ENCODE measurements at places on chromosomes 13 and 19.

DNA sequence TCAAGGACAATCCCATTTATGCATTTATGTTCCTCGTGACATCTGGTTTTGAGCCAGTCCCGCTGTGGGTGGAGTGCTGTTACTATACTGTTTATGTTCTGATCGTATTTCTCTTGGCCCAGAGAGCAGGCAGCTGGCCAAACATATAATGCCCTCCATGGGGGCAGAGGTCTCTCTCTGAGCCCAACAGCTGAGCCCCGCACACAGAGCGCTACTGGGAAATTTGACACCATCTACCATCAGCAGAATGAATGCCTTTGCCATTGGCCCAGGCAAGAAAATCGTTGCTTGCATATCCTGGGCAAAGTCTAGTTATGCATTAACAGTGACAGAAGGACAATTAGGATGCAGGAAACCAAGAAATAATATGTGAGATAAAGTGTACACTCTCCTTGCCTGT lies 126.8 kb upstream of the CACNA1A start:
- DNase-seq = peak; percentile 87

DNA sequence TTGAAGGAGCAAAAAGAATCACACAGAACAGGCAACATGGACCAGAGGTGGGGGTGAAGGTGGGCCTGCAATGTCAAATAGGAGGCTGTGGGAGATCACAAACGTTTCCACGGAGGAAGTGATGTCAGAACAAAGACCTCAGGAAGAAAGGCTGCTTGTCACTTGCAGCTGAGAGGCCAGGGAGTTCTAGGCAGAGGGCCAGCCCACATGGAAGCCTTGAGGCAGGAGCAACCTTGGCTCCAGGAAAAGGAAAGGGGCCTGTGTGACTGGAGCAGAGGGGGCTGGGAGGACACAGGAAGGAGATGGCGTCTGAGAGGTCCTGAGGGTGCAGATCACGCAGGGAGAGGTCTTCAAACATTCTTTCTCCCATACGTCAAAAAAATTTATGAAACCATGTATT lies 16.3 kb downstream of the ZNF160 start:
- DNase-seq = peak; percentile 48

GRCh38 chr19:17091758-17092333 lies 16.3 kb downstream of the MYO9B start:
- no peak for DNase-seq

GRCh38 chr13:91304741-91305140 lies 42.7 kb upstream of the MIR17HG start:
- DNase-seq = peak; percentile 28

DNA sequence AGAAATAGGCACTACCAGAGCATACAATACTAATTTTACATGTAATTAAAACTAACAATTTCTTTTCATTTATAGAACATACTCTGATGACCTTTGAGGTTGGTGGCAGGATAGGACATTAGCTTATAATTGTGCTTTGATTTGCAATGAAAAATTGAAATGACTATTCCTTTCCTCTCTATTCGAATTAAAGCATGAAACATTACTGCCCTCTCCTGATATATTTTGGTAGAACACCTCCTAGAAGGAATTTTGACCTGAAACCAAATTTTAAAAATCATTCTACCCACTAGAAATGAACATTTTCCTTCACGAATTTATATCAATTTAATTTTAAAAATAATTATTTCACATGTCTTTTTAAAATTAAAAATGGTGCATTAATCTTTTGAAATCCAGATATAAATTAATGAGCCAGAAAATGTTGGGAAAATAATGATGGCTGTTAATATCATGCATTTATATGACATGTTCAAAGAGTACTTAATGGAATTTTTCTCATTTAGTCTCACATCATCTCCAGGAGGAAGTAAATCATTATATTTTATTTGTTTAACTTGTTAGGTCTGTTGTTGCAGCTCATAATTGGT lies 556.3 kb upstream of the ARGLU1 start:
- no peak for DNase-seq

- no peak for DNase-seq
Observed at GRCh38 chr19:1997353-1998233, 17.9 kb downstream of the BTBD2 start.

DNA sequence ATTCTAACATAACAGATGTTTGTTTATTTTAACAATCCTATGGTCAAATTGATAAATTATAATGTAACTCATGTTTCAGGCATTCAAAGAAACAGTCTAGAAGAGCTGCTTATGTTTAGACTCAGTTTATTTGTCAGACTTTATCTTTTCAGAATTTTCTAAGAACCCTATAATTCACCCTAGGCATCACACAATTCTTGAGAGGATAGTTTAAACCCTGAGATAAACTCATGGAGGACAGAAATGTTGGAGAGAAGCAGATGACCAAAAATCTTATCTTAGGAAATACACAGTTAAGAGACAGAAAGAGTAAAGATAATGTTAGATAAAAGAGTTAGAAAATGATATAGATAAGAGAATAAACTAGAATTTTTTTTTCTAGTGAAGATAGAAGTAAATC lies 1185.7 kb upstream of the SLC10A2 start:
- no peak for DNase-seq

DNA sequence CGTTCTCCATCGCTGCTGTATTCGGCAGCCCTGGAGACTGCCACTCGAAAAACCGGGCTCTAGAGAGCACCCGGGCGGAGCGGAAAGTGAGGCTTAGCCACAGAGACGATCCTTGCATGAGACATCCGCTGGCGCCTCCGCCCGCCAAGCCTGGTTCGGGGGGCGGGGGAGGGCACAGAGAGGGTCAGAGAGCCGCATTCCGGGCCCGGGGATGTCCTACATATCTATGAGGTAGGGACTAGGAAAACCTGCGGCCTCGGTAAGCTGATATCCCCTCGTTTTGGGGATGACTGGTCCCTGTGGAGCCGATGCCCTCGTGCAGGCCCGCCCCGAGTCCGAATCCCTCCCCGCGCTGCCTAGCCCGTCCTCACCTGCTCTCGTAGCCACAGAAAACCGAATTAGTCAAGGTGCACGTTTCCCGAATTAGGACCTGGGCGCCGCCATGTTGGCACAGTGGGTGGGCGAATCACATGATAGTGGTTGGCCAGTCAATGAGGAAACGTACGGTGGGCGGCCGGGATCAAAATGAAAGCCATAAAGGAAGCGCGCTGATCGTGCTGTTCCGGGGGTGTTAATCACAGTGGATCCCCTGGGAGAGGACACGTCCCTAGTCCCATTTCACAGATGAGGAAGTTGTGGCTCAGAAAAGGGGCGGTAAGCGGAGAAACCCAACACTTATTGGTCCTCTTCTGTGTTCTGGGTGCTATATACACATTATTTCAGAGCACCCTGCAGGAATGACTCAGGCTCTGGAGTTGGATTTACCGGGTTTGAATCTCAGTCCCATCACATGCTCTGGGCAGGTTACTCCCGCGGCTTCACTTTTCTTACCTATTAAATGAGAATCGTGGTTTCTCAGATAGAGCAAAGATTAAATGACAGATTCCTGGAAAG lies at the start of gene TRMT1:
Gene TRMT1, minus strand, starts transcription at position 459 of the 894 bp plus-strand sequence. Its CDS starts 341 bp downstream, at position 118.
- DNase-seq = peak; percentile 93

DNA sequence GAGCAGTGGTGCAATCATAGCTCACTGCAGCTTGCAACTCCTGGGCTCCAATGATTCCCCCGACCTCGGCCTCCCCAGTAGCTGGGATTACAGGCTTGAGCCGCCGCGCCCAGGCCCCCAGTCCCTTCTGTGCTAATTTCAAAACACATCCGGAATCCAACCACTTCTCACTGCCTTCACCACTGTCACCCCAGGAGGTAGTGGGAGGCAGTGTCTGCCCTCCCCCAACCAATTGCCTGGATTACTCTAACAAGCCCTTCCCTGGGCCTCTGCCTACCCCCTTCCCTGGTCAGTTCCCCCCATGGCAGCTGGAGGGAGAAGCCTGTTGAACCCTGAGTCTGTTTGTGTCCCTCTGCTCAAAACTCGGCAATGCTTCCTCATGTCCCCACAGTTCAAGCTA lies 2.3 kb downstream of the PRAM1 start:
- no peak for DNase-seq

DNA sequence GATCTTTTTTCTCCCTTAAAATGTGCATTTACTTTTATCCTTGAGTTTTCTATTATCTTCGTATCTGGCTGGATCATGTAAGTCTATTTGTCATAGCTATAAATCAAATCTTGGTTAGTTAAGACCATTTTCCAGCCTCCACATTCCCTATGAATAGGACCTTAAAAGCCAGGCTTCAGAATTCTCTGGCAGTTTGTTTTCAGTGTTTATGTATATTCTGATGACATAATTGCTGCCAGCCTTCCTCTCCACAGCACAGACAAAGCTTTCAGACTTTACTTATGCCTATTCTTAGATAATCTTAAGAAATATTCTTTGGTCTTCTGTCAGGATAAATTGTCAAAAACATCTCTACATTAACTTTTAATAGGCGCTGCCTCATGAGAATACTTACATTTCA lies 870.8 kb upstream of the SPRY2 start:
- no peak for DNase-seq

DNA sequence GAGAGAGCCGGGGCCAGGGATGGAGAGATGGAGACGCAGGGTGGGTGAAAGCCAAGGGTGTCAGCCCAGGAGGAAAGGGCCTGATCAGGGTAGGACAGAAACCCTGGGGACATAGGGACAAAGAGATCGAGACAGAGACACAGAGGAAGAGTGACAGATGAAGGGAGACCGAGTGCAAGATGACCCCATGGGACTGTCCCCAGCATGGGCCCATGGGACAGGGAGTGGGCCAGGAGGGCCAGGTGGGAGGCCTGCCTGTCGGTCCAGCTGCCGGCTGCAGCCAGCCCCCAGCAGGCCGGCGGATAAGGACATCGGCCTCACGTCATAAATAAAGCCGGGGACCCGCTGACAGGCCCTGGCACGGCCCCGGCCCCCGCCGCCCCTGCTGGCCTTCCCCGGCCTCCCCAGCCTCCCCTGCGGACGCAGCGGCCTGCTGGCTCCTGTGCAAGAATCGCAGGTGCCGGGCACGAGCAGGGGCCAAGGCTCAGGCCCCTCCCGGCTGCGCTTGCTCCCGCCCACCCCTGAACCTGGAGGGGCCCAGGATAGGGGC lies 6.3 kb downstream of the REX1BD start:
- DNase-seq = peak; percentile 66

- no peak for DNase-seq
Observed at GRCh38 chr19:37635076-37636056, 19.9 kb downstream of the ZFP30 start.

DNA sequence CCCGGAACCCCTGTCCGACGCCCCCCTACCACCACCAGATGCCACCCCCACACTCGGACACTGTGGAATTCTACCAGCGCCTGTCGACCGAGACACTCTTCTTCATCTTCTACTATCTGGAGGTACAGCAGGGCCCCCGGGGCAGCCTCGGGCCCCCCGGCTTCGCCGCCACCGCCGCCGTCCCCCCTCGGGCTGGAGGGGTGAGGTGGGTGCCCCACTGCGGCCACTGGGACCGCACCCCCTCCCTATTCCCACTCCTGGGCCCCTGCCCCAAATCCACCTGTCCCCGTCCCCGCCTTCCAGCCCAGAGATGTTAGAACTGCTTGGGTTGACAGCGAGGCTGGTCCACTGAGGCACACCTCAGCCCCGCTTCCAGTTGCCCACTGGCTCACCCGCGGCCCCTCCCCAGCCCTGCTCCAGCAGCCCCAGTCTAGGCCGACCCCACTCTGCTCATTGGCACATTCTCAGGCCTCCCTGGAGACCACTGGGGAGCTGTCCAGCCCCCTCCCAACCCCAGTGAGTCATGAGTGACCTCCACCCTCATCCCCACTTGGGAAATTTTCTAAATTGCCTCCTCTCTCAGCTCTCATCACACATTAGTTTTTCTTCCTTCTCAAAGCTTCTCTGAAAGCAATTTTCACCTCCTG lies 6.5 kb downstream of the LENG1 start:
- no peak for DNase-seq

DNA sequence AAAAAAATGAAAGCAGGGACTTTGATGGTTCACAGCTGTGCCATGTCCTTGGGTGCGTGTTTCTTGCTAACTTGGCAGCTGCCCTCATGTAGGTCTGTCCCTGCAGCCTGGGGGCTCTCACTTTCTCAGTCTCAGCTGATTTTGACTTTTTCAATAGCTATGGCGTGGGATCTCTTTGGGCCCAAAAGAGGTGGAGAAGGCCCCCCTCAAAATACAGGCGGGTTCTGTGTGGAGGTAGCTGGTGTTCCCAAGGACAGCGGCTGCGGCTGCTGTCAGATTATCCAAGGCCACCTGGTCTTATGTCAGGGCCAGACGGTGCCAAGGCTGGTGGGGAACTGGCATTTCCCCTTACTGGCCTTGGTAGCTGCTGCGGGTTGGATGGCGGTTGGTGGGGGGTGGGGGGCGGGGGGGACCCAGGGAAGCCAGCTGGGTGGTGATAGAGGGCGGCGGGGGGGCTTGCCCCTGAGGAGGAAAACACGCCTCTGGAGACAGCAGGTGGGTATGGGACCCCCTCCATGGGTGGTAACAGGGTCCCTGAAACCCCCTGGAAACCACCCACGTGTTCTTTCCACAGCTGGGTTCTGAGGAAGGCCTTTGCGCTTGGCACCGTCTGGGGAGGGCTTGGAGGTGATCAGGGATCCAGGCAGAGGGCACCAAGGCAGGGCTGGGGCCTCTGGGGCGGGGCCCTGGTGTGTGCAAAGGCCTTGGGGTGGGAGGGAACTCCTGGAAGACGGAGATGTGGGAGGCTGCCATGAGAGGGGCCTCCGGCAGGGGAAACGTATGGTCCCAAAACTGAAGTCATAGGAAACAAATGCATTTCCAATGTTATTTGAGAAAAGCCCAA lies 4.1 kb downstream of the TIMM13 start:
- DNase-seq = no peak

- no peak for DNase-seq
Observed at GRCh38 chr13:46361276-46361934, 25.6 kb downstream of the RUBCNL start.

- DNase-seq = peak; percentile 97
Observed at GRCh38 chr13:57629821-57630235, 1.7 kb upstream of the PCDH17 start.

DNA sequence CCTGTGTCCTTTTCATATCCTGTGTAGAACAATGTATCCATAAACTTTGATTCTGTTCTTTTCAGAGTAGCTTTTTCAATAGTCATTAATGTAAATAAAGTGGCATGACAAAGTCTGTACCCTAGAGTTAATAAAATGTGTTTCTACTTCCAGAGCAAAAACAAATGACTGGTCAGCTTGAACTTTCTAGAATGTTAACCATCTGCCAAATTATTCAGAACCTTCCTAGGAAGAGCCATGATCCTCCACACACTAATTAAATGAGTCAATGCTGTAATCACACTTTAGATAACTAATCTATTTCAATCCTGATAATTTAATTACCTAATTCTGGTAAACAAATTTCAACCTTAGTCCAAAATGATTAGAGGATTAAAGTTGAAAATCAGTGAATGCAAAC lies 73.2 kb downstream of the DIAPH3 start:
- no peak for DNase-seq

DNA sequence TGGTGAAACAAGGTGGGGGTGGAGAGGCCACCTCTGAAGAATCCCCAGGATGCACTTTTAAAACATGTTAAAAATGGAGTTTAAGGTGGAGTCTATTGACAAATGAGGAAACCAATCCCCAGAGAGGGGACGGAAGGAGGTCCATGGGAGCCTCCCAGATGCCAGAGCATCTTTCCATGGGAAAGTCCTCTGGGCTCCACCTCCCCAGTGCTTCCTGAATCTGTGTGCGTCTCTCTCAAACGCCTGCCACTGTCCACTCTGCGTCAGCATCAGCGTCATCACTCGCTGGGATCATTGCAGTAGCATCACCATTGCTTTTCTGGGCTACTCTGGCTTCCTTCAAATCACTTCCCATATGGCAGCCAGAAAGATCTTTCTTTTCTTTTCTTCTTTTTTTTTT lies 6.2 kb downstream of the GPR4 start:
- no peak for DNase-seq

All from femur (tissue), 1 donor.